ENCODE measurements at places on chromosomes 5 and 9.

- no peak for DNase-seq
Measured at GRCh38 chr5:65059681-65060598, 291.2 kb downstream of the CWC27 start.

DNA sequence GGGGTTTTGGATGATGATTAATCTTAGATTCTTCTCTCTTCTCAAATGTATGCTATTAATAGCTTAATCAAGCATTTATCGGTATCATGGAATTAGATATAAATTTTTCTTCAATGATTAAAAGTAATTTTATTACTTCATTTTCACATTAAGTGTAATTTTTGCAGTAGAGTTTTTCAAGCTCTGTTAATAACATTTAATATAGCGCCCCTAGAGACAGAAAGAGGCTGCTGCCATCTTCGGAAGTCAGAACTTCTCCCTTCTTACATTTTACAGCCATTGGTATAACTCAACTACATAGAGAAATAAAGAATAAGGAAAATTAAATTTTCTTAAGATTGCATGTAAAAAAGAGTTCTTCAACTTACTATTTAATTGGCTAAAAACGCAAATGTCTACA is 540.3 kb downstream of the GABRG2 start:
- DNase-seq, result no peak

GRCh38 chr5:108255468-108255867 is 126.4 kb downstream of the FBXL17 start:
- DNase-seq, result no peak

DNA sequence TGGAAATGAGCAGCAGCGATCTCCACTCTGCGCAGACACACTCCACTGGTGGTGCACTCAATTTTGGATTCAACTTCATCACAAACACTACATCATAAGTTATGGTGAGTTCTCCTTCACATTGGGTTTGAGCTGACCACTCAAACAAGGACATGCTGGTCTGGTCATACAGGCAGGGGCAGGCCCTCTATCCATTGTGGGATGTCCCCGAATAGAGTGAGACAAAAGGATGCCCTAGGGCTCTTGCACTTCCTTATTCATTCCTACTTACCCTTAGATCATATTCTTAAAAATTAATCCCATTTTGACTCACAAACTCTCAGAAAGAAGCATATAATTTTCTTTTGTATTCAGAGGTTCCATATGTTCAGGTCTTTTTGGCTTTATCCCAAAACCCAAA is 16.3 kb upstream of the PJA2 start:
- DNase-seq, result no peak

- no peak for DNase-seq
Measured at GRCh38 chr9:110059461-110059860, 148.5 kb downstream of the C9orf152 start.

- DNase-seq, result no peak
Measured at GRCh38 chr5:113081091-113081839, 104.7 kb downstream of the DCP2 start.

DNA sequence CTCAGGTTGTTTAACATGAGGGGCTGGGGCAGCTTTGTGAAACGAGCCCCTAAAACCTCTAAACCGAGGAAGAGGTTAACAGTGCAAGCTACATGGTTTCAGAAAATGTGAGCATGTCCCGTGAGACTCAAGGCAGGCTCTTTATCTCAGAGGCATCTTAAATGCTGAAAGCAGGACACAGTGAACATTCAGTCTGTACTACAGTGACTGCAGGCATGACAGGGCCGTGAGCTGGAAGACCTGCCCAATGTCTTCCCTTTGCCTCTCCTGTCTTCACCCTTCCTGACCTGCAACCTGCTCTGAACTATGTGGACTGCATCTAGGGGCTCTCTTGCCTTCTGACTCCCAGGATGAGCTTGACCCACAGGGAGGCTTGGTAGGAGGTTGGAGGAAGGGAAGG is 58.3 kb downstream of the PRLR start:
- no peak for DNase-seq

DNA sequence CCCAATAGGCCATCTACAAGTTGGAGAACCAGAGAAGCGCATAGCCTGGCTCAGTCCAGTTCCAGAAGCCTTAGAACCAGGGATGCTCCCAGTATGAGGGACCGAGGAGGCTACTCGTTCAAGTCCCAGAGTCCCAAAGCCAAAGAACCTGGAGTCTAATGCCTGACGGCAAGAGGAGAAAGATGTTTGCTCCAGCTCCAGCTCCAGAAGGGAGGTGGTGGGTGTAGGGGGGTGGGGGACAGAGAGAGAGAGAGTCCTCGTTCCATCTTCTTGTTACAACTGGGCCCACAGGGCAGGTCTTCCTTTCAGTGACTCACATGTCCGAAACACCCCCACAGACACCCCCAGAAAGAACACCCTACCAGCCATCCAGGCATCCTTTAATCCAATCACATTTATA is 63.9 kb downstream of the SEC61B start:
- no peak for DNase-seq

DNA sequence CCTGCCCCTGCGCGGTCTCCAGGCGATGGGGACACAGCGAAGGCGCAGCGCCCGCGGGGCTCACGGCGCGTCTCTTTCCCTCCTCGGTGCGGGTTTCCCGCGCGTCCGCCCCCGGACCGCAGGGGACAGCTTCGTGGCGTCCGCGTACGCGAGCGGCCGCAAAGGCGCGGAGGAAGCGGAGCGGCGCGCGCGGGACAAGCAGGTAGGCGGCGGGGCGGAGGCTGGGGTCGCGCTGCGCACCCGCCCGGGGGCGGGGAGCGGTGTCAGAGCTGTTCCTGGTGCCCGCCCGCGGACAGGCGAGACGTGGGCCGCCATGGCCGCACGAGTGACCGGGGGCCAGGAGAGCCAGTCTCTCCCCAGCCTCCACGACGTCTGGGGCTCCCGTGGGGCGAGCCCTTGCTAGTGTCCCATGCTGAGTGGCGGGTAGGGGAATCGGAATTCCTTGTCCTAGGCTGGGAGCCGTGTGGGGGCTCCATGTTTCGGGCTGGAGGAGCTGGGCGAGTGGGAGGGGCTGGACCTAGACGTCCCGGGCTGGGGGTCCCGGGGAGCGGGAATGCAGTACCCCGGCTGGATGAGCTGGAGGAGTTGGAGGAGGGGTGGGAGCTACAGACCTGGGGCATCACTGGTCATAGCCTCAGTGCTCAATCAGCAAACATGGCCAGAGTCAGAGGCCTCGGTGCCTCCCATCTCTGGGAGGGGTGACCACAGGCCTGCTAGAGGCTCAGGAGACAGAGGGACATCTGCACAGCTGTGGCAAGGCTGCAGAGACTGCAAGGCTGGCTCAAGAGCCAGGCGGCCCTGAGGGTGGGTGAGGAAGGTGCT is 968 bp downstream of the NKD2 start:
- no peak for DNase-seq

DNA sequence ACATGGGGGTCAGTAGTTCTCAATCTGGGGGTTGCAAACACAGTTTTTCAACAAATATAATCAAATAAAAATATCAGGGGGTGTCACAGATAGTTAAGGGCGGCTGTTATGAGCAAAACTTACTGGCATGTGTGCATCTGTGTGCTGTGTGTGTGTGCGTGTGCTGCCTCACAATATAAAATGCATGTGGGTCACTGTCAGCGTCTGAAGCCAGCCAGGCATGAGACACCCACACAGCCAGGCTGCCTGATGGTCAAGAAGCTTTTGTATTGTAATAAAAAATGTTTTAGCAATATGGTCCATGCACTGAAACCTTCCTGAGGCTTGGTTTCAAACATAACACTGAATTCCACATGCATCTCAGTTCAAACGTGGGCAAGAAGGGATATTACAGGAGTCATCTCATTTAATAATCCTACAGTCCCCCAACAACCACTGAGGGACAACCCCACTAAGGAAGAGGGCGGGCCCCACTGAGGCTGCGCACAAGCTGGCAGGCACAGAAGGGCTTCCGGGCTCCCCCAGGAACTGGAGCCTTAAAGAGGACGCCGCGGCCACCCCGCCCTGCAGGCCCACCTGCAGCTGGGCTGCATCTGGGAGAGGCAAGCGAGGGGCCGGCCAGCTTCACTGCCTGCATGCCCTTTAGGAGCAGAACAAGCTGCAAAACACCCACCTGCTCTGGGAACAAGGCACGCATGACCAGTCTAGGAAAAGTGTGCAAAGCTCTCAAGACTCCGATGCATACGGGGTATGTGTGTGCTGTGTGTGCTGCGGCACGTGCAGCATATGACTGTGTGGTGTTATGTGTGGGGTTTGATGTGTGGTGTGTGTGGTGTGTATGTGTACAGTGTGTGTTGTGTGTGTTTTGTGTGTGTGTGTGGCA is 14.1 kb downstream of the SEMA4D start:
- no peak for DNase-seq

DNA sequence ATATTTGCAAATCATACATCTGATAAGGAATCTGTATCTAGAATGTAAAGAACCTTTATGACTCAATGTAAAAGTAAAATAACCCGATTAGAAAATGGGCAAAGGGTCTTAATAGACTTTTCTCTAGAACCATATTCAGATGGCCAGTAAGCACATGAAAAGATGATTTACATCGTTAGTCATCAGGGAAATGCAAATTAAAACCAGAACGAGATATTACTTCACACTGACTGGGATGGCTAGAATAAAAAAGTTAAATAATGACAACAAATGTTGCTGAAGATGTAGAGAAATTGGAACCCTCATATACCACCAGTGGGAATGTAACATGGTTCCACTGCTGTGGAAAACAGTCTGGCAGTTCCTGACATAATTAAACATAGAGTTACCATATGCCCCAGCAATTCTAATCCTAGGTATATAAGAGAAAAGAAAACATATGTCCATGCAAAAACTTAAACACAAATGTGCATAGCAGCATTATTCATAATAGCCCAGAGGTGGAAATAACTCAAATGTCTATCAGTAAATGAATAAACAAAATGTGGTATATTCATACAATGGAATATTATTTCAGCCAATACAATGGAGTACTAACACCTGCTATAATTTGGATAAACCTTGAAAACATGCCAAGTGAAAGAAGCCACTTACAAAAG is 100.4 kb upstream of the MAMDC2 start:
- no peak for DNase-seq

GRCh38 chr5:980966-981365 is 27.6 kb upstream of the NKD2 start:
- DNase-seq, result no peak

DNA sequence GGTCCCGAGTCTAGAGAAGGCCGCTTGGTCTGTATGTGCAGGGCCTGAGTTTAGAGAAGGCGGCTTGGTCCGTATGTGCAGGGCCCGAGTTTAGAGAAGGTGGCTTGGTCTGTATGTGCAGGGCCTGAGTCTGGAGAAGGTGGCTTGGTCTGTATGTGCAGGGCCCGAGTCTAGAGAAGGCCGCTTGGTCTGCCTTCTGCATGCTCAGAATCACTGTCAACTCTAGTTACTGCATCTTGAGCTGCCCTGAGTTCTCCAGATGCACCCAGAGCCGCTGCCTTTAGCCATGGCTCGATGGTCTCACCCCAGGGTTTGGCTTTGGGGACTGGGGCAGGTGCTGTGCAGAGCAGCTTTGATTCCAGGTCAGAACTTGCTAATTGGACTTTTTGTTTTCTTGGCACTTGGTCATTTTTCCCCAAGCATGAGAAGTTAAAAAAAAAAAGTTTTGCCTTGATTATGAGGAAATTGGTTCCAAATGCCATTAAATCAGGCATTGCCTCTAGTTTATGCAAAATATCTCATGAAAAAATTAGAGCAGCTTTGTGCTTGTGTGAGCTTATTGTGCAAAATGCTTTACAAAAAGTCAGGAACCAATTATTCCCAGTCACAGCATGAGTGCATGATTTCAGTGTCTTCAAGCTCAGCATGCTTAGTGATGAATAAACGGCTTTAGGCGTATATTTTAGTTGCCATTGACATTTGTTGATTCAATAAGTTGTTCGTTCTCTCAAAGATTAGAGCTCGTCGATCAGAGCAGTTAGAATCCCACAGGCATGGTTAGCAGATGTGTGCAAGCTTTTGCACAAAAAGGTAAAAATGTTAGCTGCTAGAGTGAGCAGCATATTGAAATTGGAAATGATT is 25.4 kb upstream of the EXOC3 start:
- no peak for DNase-seq

GRCh38 chr5:178206166-178207101 is 2.1 kb downstream of the HNRNPAB start:
- no peak for DNase-seq

GRCh38 chr9:86788456-86788855 is 158.8 kb downstream of the GAS1 start:
- DNase-seq, result no peak

DNA sequence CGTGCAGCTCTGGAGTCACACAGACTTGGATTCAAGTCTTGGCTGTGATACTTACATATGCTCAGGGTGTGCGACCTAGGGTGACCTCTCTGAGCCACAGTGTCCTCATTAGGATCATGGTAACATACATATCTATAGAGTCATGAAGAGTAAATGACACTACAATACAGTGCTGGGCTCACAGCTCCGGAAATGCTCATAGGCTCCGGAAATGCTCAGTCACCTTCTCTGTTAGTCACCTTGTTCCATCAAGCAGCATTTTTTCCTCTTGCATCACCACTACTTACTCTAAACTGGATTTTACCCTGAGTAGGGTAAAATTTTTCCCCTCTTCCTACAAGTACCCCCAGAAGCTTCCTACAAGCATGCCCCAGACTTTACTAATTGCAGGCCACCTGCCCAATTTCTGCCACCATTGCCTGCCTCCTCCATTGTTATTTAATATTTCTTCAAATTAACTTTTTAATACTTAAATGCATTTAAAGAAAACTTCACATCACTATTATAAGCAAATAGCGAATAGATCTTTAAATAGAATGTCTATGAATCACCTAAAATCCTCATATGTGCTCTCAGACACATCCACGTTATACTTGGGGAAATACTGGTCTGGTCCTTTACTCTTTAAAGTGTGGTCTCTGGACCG is 147.6 kb upstream of the SPRY4 start:
- peak; percentile 7 for DNase-seq

DNA sequence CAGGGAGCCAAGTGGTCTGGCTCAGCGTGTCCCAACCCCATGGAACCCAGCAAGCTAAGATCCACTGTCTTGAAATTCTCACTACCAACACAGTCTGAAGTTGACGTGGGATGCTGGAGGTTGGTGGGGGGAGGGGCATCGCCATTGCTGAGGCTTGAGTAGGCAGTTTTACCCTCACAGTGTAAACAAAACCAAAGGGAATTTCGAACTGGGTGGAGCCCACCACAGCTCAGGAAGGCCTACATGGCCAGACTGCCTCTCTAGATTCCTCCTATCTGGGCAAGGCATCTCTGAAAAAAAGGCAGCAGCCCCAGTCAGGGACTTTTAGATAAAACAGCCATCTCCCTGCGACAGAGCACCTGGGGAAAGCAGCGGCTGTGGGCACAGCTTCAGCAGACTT is 17.1 kb upstream of the FBXL17 start:
- no peak for DNase-seq

- DNase-seq, result no peak
Measured at GRCh38 chr5:136686192-136686872, 321.0 kb upstream of the TRPC7 start.

GRCh38 chr5:77645158-77645994 is 6.9 kb upstream of the OTP start:
- DNase-seq, result peak; percentile 41
